Activated T-cell treated with anti-CD3 and anti-CD28 coated beads for 24 hours (primary cell): ENCODE measurements at places on chromosomes 11 and 22.

DNA sequence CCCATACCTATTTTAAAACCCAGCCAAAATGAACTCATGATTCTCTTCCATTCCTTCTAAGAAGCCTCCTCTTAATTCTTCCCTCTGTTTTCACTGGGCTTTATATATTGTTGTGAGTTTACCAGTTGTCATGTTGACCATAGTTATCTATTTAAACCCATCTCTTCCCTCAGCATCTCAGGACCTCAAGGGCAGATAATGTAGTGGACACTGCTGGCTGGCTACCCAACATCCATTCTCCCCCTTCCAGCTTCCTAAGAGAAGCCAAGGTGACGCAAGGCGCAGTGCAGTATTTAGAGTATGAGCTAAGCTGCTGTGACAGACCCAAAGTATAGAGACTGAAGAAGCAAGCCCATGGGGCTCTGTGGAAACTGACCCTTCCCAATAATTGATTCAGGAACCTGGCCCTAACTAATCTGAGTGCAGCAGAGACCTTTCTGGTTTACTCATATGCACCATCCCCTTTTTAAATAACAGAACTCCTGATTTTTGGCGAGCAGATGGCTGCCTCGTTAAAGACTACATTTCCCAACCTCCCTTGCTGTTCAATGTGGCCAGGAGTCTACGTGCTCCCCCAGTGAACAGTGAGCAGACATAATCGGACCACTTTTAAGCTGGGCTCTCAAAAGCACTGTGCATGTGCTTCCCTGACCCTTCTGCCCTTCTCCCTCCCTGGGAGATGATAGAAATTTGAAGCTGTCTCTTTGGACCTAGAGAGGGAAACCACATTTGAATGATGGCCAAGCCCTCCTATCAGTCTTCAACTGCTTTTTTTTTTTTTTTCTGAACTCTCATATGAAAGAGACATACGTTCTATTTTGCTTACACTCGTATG is 28.1 kb upstream of the CREB3L1 start:
- no peak for DNase-seq

- DNase-seq = no peak
These were observed 121.1 kb downstream of the KCNC1 start for GRCh38 chr11:17855531-17856290.

- no peak for DNase-seq
These were observed at the start of gene SMIM45 for GRCh38 chr22:41951898-41952474. Gene SMIM45 (plus strand): TSS chr22:41952150.

- no peak for DNase-seq
These were observed 374.7 kb upstream of the LARGE1 start for GRCh38 chr22:34294986-34295385.

DNA sequence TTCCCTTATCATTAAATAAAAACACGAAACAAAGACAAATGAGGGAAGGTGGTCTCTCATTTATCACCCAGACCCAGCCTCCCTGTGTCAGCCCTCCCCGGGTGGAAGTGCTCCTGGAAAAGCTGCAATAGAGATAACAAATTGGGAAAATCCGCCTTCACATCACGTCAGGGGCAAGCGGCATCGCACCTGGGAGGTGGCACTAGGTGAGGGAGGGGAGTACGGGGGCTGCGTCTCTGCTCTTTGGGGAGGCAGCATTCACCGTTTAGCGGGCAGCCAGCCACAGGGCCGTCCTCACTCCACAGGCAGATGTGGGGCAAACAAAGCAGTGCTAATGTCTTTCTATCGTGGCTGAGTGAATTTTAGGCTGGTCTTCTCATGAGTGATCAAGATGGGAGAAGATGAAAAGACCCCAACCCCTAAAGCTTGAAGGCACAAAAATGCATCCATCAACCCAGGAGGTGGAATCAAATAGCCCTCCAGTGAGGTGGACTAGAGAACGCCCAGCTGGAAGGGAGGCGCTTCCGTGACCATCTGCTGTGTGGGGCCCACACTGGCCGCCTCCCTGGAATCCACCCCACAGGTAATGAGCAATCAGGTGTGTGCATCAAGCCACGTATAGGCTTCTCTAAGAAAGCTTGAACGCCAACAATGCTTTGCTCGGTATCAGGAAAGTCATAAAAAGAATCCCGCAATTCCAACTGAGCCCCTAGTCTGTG is 629.5 kb downstream of the BRD1 start:
- no peak for DNase-seq

DNA sequence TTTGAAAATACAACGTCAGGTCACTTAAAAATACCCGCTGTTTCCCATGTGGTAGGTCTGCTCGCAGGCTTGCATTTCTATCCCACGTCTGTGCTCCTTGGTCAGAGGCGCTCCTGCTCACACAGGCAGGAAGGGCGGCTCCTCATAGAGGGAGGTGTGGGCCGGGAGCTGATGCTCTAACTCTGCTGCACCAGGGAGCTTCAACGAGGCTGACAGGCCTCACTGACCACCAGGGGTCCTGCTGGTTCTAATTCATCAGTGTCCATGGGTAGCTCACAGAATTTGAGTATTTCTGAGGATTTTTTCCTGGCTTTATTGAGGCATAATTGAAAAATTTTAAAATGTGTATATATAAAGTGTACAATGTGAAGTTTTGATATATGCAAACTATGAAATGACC is 68.5 kb downstream of the PIWIL3 start:
- DNase-seq = no peak

DNA sequence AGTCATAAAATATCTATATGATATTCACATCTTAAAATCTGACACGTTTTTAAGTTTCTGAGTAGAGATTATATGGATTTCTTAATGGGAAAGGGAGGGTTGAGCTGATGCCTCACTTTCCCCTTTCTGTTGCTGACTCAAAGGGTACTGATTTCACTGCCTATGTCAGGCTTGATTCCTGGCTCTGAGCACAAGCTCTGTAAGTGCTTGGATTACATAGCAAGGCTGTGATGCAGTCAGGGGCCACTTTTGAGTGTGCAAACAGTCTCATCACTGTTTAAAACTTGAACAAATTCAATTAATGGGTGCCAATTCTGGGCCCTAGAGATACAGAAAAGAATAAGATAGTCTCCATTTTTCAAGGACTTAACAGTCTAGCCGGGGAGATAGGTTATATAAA is 14.4 kb downstream of the ATXN10 start:
- no peak for DNase-seq

DNA sequence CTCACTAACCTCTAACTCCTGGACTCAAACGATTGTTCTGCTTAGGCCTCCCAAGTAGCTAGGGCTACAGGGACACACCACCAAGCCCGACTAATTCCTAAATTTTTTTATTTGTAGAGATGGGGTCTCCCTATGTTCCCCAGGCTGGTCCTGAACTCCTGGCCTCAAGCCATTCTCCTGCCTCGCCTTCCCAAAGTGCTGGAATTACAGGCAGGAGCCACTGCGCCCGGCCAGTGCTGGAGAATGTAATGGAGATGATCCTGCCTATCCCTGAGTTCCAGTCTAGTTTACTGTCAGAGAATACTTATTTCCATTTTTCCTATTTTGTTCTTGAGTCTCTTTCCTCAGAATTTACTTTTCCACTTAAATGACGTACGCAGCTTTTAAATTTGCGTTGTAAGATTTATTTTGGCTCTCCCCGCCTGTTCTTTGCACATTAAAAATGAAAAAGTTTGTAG is at the start of gene CHEK1:
Gene CHEK1, plus strand, starts transcription at position 408 of the 458 bp plus-strand sequence. CDS start 1,606 bp downstream, outside the sequence.
- DNase-seq = no peak

- no peak for DNase-seq
These were observed 20.4 kb upstream of the GNB1L start for GRCh38 chr22:19875061-19875530.

DNA sequence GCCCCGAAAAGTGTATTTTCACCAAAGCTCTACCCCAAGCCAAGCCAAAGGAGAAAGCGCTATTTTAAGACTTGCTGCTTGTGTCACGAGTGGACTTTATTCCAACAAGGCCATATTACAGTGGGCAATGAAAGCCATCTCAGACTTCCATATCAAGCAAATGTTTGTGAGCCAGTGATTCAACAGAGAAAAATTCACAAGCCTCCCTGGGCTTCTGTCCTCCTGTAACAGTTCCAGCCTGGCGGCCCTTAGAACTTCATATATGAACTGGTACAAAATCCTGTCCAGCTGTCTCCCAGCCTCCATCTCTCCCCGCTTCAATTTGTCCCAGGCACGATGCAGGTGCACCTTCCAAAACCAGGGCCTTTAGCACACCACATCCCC is 11.2 kb downstream of the LARGE1 start:
- DNase-seq = no peak

DNA sequence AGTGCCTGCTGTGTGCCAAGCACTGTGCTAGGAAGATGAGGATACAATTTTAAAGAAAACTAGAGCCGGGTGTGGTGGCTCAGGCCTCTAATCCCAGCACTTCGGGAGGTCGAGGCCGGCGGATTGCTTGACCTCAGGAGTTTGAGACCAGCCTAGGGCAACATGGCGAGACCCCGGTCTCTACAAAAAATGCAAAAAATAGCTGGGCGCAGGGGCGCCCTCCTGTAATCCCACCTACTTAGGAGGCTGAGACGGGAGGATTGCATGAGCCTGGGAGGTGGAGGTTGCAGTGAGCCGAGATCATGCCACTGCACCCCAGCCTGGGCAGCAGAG is 8.3 kb downstream of the TPBGL start:
- no peak for DNase-seq

DNA sequence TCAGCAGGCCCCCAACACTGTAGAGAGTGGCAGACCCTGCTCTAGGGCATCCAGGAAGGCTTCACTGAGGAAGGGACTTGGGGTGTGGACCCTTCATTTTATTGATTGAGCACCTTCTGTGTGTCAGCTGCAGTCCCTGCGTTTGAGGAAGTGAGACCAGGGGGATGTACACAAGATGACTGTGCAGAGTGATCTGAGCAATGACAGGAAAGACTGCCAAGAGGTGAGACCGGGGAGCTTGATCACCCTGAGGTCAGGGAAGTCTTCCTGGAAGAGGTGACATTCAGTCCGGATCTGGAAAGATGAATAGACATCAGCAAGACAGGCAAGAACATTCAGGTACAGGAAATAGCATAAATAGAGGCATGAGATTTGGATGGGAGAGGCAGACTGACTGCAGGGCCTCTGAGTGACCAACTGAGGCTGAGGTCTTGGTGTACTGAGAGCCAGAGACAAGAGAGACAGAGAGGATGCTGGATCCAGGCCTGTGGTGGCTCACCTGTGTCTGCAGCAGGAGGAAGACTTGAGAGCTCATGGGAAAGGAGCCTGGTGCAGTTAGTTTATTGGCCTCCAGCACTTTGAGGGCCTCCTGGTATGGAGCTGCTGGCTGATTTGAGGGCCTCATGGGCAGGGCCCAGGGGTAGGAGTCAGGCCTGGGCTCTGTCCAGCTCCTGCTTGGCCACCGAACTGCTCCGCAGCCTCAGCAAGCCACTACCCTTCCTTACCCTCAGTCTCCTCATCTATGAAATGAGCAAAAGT is 5.2 kb downstream of the DGAT2 start:
- DNase-seq = no peak

DNA sequence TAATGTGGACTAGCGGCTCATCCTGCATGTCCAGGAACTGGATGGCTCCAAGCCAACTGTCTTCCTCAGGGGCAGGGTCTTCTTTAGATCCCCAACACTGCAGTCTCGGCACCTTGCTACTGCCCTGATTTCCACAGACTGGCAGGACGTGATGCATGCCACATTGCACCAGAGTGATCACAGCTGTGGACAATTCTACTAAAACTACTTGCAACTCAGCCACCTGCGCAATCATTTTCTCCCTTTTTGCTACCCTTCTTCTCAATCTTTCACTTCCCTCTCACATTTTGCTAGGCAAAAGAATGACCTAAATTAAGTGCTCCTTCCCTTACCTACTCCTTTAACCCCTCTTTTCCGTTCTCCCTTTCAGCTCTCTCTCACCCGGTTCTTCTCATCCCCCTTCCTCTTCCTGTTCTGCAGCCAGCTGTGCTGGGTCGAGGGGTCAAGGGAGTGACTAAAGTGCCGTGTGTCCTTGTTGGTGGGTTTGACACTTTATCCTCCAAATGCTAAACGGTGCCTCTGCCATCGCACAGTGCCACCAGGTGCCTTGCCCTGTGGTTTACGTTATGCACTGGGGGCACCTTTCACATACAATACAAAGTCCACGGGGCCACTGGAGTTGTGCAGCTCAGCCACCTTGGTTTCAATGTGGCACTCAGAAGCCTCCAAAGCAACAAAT is 11.5 kb upstream of the PEX26 start:
- DNase-seq = no peak

DNA sequence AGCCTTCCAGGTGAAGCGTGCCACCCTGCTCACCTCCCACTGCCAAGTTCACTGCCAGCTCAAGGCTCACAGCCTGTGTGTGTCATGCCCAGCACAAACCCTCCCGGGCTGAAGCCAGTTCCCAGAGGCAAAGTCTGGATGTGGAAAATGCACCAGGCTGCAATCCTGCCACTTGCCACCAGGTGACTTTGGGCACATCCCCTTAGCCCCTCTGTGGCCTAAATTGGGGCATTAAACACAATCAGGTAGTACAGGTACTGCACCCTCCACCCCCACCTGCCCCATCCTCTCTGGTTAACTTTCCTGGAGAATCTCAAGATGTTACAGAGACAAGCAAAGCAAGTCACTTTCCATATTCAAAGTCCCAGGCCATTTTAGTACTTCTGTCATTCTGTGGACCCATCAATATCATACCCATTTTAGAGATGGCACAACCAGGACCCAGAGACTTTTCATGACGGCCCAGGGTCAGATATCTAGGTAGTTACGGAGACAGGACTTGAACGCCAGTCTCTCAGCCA is 1.8 kb upstream of the RASD2 start:
- peak; percentile 15 for DNase-seq

- no peak for DNase-seq
These were observed 54.2 kb downstream of the DENND5A start for GRCh38 chr11:9210922-9211320.

DNA sequence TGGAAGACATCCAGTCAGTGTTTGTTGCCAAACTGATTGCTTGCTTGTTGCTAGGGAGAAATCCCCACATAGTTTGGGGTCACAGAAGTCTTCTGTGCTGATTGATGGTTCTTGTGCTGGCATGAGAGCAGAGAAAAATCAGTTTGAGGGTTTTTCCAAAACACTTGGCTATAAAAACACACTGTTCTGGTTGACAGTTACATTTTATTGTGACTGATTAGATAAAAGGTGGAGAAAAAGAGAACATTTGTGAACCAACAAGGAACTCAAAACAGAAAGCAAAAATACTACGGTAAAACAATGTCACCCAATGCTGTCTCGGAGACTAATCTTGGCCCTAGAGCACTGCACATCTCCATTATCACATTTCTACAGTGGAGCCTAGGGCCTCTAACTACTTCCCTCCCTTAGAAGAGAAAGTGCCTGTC is 14.4 kb upstream of the EIF4G2 start:
- DNase-seq = no peak

GRCh38 chr11:93972790-93973189 is 48.4 kb upstream of the HEPHL1 start:
- DNase-seq = no peak

DNA sequence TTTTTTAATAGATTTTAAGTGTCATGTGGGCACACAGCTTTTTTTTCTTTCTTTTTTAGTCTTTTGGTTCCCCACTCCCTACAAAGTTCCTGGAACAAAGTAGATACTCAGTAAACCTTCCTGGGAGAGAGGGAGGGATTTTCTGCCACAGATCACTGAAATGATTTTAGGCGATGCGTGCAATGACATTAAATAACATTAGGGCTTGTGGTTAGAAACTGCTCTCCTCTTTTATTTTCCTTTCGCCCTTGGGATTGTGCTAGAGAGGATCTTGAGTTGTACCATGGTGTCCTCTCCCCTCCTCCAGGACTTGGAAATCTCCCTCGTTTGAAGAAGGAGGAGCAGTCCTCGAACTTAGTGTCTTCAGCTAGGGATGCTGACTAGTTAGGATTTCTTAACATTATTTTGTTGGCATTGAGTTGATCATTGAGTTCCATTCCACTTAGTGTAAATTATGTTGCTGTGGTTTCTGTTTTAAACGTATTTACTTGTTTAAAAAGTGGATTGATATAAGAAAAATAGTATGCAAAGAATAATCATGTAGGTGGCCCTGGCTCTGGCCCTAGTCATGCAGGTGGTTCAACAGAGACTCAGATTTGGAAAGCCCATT is 88.4 kb downstream of the TRAF6 start:
- DNase-seq = no peak
